ENCODE measurements at places on chromosomes 7 and 10. TPM values are rescaled to one million over a fixed set of nuclear protein-coding genes. Genes with fewer than 3 reads are reported as not detected.

DNA sequence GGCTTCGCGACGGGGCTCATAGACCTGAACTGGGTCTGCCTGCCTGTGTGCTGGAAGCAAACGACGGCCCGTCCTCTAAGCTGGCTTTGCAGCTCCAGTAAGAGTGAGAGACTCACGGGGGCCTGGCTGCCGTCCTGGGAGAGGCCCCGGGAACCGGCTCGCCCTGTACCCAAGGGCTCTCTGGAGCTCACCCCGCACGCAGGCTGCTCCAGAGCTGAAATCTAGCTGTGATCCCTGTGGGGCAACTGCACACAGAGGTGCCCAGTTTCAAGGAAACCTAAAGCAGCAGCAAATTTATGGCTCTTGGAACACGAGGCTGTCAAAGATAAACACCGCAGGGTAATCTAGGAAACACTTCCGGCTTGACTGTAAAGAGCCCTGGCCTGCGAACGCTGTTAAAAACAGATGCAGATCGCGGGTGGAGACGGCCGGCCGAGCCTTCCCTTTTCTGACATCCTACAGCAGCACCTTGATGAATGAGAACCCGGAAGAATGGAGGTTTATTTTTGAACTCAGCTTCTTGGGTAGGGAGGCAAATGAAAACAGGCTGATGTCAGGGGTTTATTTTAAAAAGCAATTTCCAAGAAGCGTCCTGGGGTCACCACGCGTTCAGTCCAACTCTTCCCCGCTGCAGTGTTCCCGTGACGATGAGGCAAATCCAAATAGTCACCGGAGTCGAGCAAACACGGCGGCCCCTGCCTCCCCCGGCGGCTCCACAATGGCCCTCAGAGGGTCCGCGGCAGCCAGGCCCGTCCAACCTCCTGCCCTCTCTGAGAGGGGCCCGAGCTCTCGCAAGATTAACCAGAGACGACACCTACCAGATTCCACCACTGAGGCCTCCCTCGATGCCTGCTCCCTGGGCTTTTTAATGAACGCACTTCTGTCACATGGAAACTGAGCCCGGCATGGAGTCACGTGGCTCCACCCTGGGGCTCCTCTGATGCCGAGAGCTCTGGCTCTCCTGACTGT, 29.6 kb downstream of the AMZ1 start:
- no peak for DNase-seq

The TMEM270 gene
- total RNA-seq: not detected

- DNase-seq: no peak
Measured at GRCh38 chr7:139041378-139042085, 5.7 kb upstream of the ZC3HAV1L start.

The ABCC2 gene
- 183 TPM for total RNA-seq

GRCh38 chr10:77493239-77493806, 144.3 kb downstream of the KCNMA1 start:
- DNase-seq: no peak

DNA sequence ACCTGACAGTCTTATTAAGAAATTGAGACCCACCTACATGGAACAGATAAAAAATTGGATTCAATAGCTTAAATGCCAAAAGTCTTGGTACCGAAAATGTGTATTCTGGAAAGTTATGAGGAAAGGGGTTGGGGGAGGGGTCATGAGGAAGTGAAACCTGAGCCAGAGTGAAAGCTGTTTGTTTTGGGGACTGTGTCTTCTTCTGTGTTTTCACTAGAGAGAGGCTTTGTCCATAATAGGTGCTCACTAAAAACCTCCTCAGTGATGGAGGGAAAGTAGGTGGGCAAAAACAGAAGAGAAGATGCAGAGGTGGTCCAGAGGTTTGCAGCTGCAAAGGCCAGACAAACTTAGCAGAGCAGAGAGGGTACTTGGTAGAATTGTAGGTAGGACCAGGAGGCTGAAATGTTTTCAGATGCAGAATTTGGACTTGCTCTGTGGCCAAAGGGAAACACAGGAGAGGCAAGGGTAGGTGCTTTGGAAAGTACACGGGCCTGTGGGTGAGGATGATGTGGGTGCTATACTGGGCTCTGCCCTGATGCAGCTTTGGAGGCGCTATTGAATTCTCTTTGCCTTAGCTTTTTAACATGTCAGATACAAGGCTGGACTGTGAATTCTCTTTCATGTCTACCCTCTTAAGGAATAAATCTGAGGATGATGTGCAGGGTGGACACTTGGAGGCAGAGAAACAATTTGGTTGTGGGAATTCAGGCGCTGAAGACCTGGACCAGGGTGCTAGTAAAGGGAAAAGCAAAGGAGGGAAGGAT, 254.6 kb downstream of the PTEN start:
- DNase-seq: no peak

The IDI2 gene
- not detected for total RNA-seq

The NEUROG3 gene
- not detected for total RNA-seq

DNA sequence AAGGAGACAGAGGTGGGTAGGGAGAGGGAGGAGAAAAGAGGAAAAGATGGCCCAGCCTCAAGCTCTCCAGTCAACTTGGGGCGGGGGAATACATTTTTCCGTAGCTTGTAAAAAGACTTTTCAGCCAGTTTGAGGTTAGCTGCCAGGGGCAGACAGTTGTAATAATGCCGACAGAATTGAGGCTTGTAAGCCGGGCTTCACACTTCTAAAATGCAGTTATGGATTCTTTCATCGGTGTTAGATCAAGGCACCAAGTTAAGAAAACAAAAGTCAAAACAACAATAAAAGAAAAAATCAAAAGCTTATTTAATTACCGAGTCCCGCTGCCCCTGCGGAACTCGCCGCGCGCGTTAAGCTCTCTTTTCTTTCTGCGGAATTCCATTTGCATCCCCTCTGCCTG, 448 bp upstream of the EVX1 start:
- no peak for DNase-seq

The GIMAP5 gene
- 9.8 TPM for total RNA-seq

The SLC16A12 gene
- total RNA-seq: 0.43 TPM

The OGDH gene
- total RNA-seq: 114 TPM

- DNase-seq: no peak
Measured at GRCh38 chr7:101216860-101217387, 457 bp downstream of the PLOD3 start.

- no peak for DNase-seq
Measured at GRCh38 chr10:60870803-60871202, 73.2 kb downstream of the RHOBTB1 start.

The TMEM106B gene
- total RNA-seq: 57.6 TPM

The TSPAN15 gene
- 108 TPM for total RNA-seq

The ADK gene
- 13.0 TPM for total RNA-seq

DNA sequence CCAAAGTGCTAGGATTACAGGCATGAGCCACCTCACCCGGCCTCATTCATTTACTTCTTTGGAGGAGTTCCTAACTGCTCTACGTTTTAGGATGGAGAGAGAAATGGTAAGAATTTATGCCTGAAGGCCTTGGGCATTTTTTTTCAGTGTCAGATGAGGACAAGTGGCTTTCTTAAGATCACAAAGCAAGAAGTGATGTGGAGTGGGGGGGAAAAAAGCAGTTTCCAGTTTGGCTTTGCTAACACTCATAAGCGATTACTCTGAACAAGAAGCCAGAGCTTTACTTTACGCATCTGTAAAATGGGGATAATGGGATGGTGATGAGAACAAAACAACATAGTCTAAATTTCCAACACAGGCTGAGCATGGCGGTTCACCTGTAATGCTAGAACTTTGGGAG, 2.6 kb upstream of the PPIA start:
- no peak for DNase-seq
